ENCODE measurements at places on chromosomes 1 and 21. TPM values are rescaled to one million over a fixed set of nuclear protein-coding genes. Genes with fewer than 3 reads are reported as not detected.

The SPRR1A gene
- polyA plus RNA-seq, result not detected

The ASB17 gene
- not detected for polyA plus RNA-seq

The FMO3 gene
- 0.40 TPM for polyA plus RNA-seq

The FCGR1A gene
- 3.4 TPM for polyA plus RNA-seq

The PTGS2 gene
- polyA plus RNA-seq, result 1.7 TPM

The NES gene
- polyA plus RNA-seq, result 856 TPM

The FMO5 gene
- polyA plus RNA-seq, result 2.2 TPM

The KRTAP12-2 gene
- not detected for polyA plus RNA-seq

The CCDC30 gene
- polyA plus RNA-seq, result 2.7 TPM

The PRKAB2 gene
- 32.1 TPM for polyA plus RNA-seq

The SLC25A24 gene
- polyA plus RNA-seq, result 44.4 TPM

The AK5 gene
- 9.0 TPM for polyA plus RNA-seq

The PDE9A gene
- polyA plus RNA-seq, result 7.7 TPM

The HSD3B1 gene
- not detected for polyA plus RNA-seq

The GNAI3 gene
- 7.1 TPM for polyA plus RNA-seq

The SLFNL1 gene
- polyA plus RNA-seq, result 0.40 TPM

The TRAF3IP3 gene
- 2.2 TPM for polyA plus RNA-seq

The CD58 gene
- polyA plus RNA-seq, result 13.5 TPM

The SYPL2 gene
- 104 TPM for polyA plus RNA-seq

Data from muscle of leg (tissue), 16 donors.